CD8-positive, alpha-beta memory T cell (primary cell): ENCODE measurements at places on chromosomes 1 and 21. TPM values are rescaled to one million over a fixed set of nuclear protein-coding genes. Genes with fewer than 3 reads are reported as not detected.

DNA sequence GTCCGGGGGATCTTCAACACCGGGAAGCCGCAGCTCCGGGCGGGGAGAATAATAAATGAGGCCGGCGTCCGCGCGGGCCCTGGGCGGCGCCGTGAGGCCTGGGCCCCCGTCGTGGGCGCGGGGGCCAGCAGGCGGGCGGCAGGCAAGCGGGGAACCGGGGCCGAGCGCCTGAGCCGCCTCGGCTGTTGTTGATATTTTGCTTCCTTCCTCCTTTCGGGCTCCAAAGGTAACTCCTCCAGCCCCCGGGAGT, at the start of gene MEF2D:
Gene MEF2D, minus strand, starts transcription at position 233 of the 250 bp plus-strand sequence. CDS start 17,483 bp downstream, outside the sequence.
- DNase-seq = no peak

- no peak for DNase-seq
These were observed 190.7 kb downstream of the HLX start for GRCh38 chr1:221069986-221070385.

DNA sequence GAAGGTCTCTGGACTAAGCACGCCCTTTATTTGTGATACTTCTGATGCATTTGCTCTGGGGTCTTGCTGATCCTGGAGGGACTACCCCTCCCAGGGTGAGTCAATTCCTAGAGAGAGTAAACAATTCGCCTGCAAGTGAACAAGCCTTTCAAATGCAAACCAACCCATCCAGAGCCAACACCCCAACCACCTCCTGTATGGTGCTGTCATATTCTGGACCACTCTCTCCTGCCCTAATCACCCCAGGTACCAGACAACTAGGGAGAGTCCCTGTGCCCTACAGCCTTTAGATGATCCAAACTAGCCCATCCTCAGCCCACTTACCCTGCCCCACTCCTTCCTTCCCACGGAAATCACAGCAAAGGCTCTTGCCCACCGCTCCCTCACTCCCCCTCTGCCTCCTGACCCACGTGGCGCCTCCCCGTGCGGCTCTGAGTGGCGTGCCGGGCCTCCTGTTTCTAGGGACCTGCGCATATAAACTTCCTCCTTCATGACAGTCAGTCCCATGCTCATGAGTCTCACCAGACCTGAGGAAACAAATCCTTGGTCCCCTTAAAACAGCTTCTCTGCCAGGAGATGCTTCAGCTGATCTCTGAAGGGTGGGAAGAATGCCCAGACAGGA, 37.2 kb downstream of the ACTA1 start:
- no peak for DNase-seq

GRCh38 chr1:899636-900317, 23.9 kb upstream of the SAMD11 start:
- DNase-seq = no peak

The C8A gene
- not detected for polyA plus RNA-seq

The TNFSF4 gene
- 0.64 TPM for polyA plus RNA-seq

DNA sequence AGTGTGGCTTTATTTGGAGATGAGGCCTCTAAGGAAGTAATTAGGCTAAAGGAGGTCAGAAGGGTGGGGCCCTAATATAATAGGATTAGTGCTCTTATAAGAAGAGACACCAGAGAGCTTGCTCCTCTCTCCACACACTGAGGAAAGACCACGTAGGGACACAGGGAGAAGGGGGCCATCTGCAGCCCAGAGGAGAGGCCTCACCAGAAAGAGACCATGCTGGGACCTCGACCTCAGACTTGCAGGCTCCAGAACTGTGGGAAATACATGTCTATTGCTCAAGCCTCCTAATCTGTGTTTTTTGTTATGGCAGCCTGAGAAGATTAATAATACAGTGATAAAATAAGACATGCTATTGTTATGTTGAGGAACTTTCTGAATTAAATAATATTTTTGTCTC, 8.3 kb downstream of the RCAN1 start:
- no peak for DNase-seq

The ADAMTSL4 gene
- not detected for polyA plus RNA-seq

The S100A5 gene
- 1.6 TPM for polyA plus RNA-seq

DNA sequence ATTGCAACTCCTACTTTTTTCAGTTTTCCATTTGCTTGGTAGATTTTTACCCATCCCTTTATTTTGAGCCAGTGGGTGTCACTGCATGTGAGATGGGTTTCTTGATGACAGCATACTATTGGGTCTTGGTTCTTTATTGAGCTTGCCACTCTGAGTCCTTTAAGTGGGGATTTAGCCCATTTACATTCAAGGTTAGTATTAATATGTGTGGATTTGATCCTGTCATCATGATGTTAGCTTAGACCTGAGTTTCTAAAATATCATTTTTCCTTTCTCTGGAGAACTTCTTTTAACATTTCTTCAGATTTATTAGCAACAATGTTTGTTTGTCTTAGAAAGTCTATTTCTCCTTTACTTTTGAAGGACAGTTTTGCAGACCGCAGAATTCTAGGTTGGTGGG, 11.8 kb upstream of the S100B start:
- no peak for DNase-seq

DNA sequence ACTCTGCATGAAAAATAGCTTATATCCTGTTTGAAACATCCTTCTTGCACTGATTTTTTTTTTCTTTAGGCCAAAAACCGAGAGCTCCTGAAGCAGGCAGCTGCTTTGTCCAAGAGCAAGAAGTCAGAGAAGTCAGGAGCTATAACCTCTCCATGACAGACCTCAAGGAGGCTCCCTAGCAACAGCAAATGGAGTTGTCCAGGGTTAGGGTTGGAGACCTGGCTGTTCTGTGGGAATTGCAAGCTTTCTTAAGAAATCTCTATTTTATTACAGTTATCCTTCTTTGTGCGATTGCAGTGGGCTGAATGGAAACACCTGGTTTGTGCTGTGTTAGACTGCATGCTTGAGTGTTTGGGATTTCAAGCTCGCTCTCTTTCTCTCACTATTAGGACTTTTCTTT, 12.6 kb upstream of the STX12 start:
- DNase-seq = no peak

The ANGPTL3 gene
- not detected for polyA plus RNA-seq

GRCh38 chr21:45264146-45264911, 23.4 kb downstream of the POFUT2 start:
- DNase-seq = no peak

The NRIP1 gene
- polyA plus RNA-seq = 37.6 TPM

- no peak for DNase-seq
These were observed 746.5 kb downstream of the USP25 start for GRCh38 chr21:16476056-16476825.

DNA sequence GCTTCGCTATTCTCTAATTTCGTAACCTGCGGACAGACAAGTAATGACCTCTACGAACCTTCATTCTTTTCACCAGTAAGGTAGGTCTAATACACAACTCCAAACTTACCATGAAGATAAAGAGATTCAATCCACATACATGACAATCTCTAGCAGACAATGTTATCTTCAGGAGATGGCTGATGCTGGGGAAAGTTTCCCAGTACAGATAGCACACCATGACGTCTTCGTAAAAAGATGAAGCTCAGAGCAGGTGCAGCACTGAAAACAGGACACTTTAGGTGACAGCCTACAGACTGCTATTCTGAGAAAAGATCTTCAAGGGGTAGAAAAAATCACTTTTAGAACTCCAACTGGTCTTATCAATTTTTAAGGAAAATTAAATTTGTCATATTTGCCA, 41.3 kb downstream of the ZNF281 start:
- DNase-seq = no peak

- no peak for DNase-seq
These were observed 43.1 kb downstream of the PTGFRN start for GRCh38 chr1:116952738-116953275.

The KIF26B gene
- not detected for polyA plus RNA-seq

- no peak for DNase-seq
These were observed 45.4 kb upstream of the SELENON start for GRCh38 chr1:25754470-25755181.

DNA sequence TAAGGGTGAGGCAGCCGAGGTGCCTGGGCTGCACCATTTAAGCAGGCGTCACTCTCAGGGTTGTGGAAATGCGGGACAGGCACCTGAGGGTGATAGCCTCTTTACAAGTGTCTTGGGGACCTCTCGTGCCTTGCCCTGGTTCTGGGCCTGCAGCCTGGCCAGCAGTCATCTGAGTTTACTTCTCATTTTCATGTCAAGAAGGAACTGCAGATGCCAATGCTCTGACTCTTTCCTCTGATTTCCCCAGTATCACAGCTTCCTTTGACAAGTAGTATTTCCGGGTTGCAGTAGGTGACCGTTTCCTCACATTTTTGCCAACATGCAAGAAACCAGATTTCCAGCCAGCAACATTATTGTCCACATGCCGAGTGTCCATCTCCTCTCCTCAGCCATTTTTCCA, 286.9 kb downstream of the DISC1 start:
- DNase-seq = no peak

The B3GALT2 gene
- 2.9 TPM for polyA plus RNA-seq

The PRRX1 gene
- not detected for polyA plus RNA-seq

DNA sequence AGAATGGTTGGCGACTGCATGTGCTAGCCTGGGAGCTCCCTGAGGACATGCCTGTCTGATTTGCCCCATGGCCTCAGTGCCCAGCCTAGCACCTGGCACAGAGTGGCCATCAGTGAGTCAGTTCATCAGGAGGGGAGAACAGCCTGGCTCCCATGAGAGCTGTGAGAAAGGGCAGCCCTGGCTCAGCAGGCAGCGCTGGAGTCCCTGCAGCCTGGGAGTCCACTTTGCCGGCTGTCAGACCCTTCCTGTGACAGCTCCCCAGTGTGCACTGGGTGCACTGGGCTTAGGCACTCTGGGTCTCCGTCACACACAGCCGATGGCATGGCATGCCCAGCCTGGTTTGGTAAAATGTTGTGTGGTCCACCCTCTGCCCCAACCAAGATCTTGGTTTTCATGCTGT, 28.7 kb downstream of the LDLRAP1 start:
- DNase-seq = no peak

DNA sequence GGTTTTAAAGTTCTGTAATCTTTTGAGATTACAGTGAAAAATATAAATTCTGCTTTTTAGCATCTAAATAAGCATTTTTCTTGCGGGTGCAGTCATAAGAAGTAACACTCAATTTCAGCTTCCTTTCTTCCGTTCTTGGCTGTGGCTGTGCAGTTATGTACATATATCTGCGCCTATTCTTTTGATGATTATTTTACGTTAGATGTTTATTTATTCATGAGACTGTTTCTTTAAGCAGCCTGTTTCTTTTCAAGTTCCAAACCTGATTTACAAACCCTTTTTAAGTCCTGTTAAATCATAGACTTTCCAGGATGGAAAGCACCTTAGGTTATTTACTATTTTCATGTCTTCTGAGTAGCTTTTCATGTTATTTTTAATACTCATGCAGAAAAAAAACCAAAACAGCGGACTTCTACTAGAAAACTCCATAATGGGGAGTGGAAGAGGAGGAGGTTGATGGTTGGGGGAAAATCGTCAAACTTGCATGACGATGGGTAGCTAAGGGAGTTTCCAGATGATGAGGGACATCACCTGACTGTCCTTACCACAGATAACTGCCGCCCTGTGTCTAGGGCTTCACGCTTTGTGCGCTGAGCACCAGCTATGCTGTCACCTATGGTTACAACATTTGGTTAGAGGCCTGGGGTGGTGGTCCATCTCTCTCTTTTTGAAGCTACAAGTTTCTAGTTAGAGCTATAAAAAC, 2.6 kb downstream of the PRDM2 start:
- peak; percentile 91 for DNase-seq

GRCh38 chr21:45622416-45623097, 21.0 kb upstream of the PCBP3 start:
- no peak for DNase-seq

DNA sequence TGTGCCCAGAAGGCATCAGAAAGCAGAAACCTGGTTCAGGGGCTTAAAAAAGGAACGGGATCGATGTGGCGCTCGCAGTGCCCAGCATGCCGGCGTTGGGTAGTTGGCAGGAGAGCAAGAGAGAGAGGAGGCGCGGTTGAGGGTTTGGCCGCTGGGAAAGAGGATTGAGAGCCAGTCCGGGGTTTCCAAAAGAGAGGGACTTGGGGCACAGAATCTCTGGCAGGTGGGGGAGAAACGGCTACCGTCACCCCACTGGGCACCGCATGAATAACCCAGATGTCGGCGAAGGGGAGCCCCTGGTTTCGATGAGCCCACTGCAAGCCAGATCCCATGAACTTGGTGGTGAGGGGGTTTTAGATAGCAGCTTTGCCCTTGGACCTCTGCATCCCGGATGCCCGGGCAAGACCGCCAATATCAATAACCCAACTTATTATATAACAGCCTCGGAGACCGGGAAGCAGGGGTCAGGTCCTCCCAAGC, 60.4 kb upstream of the ACOT11 start:
- DNase-seq = no peak

GRCh38 chr21:45499970-45500577, 42.2 kb downstream of the SLC19A1 start:
- DNase-seq = peak; percentile 39

The E2F2 gene
- polyA plus RNA-seq = 0.76 TPM

GRCh38 chr1:197234581-197234980, 33.5 kb upstream of the CRB1 start:
- DNase-seq = no peak

DNA sequence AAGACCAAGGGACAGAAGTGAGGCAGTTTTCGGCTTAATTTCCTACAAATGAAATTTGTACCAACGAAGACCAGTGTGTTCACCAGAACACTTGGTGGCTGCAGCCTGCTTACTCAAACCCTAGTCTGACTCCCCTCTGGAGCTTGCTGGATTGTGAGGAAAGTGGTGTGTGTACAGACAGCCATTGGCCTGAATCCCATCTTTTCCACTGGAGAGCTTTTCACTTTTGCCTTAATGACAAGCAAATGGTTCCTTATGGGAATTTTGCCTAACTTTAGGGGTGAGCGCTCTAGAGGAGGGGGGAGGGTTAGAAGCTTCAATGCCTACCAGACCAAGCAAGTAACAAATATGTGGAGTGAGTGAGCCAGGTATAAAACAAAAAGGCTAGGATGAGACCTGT, 17.3 kb downstream of the METTL13 start:
- DNase-seq = no peak

- DNase-seq = no peak
These were observed 317.1 kb downstream of the DPYD start for GRCh38 chr1:97603776-97604175.

GRCh38 chr1:171715813-171716251, 26.0 kb downstream of the VAMP4 start:
- DNase-seq = no peak

The ABCA4 gene
- not detected for polyA plus RNA-seq

GRCh38 chr1:151425103-151425502, 25.7 kb downstream of the PSMB4 start:
- DNase-seq = no peak

- no peak for DNase-seq
These were observed 27.3 kb downstream of the RRP1 start for GRCh38 chr21:43816611-43817071.

GRCh38 chr1:226360106-226360746, 47.7 kb downstream of the PARP1 start:
- DNase-seq = no peak

- no peak for DNase-seq
These were observed 184.7 kb upstream of the CACYBP start for GRCh38 chr1:174815036-174815435.

The GPR37L1 gene
- polyA plus RNA-seq = 0.08 TPM

DNA sequence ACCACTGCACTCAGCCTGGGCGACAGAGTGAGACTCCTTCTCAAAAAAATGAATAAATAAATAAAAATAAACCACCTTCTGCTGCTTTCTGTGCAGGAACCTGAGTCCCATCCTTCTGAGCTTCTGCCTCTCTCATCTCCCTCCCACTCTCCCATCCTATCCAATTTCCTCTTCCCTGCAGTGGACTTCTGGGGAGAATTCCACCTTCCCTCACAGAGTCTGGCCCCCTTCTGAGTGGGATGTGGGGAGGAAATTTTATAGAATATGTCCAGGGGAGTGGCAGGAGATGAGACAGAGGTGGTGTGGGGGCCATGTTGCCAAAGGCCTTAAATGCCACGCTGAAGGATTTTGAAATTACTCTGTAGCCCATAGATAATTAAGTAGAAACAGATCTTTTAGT, 5.4 kb upstream of the EFNA1 start:
- no peak for DNase-seq

GRCh38 chr1:222892137-222892769, 77.4 kb downstream of the DISP1 start:
- DNase-seq = no peak
